ENCODE measurements at places on chromosomes 11 and 22. TPM values are rescaled to one million over a fixed set of nuclear protein-coding genes. Genes with fewer than 3 reads are reported as not detected.

Gene UCP3
- 0.65 TPM for total RNA-seq

Gene SYCE3
- not detected for total RNA-seq

Gene SCUBE1
- not detected for total RNA-seq

Gene SLC6A5
- total RNA-seq, result not detected

Gene KCNK4
- total RNA-seq, result 0.20 TPM

Gene ISX
- not detected for total RNA-seq

Gene GAL3ST3
- total RNA-seq, result 0.13 TPM

Gene TP53I11
- total RNA-seq, result 55.1 TPM

Gene PRRG4
- 0.89 TPM for total RNA-seq

Gene HEPHL1
- not detected for total RNA-seq

Gene MTA2
- 70.8 TPM for total RNA-seq

Gene IGSF22
- not detected for total RNA-seq

Gene OR4D5
- not detected for total RNA-seq

Gene VPREB3
- not detected for total RNA-seq

Gene KCNJ11
- total RNA-seq, result not detected

Gene HBD
- 0.36 TPM for total RNA-seq
